ENCODE measurements at places on chromosomes 3 and 15.

GRCh38 chr3:82640254-82640653 lies 878.8 kb upstream of the GBE1 start:
- DNase-seq, result no peak

DNA sequence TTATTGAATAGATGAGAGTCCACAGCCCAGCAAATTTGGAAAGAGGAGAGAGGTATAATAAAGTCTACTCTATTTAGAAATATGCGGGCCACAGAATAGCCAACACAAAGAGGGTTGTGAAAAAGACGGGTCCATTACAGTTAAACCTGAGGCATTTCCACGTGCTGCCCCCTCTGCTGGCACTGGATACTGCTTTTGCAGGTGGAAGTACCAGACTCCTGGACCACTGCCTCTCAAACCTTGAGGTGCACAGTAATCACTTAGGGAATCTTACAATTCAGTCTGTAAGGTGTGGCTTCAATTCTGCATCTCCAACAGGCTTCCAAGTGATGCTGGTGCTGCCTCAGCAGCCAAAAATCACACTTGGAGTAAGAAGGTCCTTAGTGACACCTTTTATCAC lies 3.0 kb upstream of the TFDP2 start:
- no peak for DNase-seq

GRCh38 chr3:51921081-51921578 lies 18.0 kb upstream of the IQCF1 start:
- no peak for DNase-seq

- no peak for DNase-seq
These were observed 15.3 kb upstream of the KBTBD12 start for GRCh38 chr3:127899766-127900165.

GRCh38 chr3:20327889-20328288 lies 141.9 kb upstream of the SGO1 start:
- DNase-seq, result no peak

DNA sequence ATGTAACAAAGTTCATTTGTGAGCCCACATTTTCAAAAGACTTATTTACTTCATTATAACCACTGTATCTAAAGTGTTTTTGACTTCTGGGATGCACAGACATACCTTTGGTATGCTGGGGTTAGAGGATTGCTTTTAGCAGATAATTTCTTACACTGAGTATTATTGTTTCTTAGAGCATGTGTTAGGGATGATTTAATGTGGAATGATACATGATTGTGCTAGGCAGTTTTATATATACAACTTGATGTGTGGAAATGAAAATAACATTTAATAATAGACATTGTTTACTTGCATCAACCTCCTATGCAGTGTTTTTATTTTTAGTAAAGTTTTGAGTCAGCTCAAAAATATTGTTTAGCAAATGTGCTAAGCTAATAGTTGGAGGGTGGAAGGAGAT lies 3.4 kb downstream of the KIF23 start:
- DNase-seq, result no peak

DNA sequence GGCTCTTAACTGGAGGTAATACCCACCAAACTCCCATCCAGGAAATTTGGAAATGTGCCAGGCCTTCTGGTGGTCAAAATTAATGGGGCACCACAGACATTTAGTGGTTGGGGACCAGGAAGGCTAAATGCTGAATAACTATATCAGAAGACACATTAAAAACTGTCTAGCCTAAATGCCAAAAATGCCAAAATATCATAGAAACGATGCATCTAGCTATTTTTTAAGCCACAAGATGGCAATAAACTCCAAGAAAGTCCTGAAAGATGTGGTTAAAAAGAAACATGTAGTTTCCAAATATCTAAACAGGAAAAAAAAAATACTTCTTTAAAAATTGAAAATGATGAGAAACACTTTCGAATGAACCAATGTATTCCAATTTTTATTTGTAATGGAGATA lies 19.9 kb downstream of the CCDC14 start:
- DNase-seq, result no peak

GRCh38 chr3:18725668-18726407 lies 300.7 kb upstream of the SATB1 start:
- no peak for DNase-seq

- DNase-seq, result no peak
These were observed 270.5 kb downstream of the FAM43A start for GRCh38 chr3:194955979-194956696.

- DNase-seq, result no peak
These were observed 19.9 kb downstream of the IQGAP1 start for GRCh38 chr15:90407871-90408317.

All from stimulated activated CD4-positive, alpha-beta T cell treated with anti-CD3 and anti-CD28 coated beads, Interleukin-1b, Interleukin-23, amount 100 ng/mL, for 24 hours (primary cell).